ENCODE measurements at places on chromosomes 1 and 21.
A peak's percentile ranks its signal among the peaks of the same experiment; 100 is the strongest.

DNA sequence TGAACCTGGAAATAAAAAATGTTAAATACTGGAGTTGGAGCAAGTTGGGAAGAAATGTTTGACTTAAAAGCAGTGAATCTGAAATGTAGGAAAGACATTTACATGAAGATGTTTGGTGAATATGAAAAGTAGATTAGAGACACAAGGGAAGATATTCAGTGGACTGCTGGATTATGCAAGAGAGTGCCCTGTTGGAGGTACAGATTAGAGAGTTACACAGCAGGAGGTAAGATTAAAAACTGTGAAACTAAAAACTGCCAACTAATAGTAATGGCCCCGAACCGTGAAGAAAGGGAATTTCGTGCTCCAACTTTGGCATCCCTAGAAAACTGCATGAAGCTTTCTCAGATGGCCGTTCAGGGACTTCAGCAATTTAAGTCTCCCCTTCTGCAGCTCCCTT lies 375.4 kb downstream of the DPYD start:
- DNase-seq, result no peak

- no peak for DNase-seq
Observed at GRCh38 chr1:201309416-201309815, 26.1 kb downstream of the PKP1 start.

GRCh38 chr1:30106125-30106524 lies 617.3 kb downstream of the MATN1 start:
- DNase-seq, result no peak

GRCh38 chr1:19949016-19949415 lies 25.6 kb upstream of the PLA2G2E start:
- no peak for DNase-seq

DNA sequence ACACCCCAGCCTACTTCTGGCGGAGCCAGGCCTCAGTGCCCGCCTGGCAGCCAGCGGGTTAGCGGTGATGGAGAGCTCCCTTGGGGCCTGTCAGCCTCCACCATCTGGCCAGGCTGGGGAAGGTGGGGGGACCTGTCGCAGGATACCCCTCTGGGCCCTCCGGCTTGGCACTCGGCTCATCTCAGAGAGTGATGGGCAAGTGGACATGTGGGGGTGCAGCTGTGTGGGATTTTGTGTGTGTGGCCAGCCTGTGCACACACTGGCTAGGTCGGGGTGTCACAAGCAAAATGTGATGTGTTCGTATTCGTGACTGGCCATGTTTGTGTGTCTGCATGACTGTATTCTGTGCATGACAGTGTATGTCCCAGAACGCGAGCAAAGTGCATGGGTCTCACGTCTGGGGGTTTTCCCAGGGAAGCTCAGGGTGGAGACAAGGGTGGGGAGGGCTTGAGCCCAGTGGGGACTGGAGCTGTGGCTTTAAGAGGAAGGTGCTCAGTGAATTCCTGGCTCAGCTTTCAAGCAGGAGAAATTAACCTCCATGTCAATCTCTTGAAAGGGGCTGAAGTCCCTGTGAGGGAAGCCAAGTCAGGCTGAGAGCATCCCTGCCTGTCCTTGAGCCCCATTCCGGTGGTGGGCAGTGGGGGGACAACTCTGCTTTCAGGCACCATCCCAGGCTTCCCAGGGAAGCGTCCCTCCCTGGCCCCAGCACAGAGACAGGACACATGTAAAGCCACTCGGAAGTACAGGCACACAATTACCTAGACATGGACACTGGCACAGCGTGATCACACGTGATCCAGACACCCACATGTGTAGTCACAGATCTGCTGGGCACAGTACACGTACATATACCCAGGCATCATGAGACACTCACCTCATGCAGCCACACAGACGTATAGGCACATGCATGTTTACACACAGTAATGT lies 21.1 kb upstream of the ADGRB2 start:
- DNase-seq, result no peak

- DNase-seq, result peak; percentile 73
Observed at GRCh38 chr1:23530747-23531561, at the start of gene E2F2. Gene E2F2, minus strand, starts transcription at chr1:23531233. Its CDS starts 440 bp downstream, at chr1:23530793.

GRCh38 chr1:203367057-203367456 lies 16.1 kb upstream of the FMOD start:
- DNase-seq, result no peak

DNA sequence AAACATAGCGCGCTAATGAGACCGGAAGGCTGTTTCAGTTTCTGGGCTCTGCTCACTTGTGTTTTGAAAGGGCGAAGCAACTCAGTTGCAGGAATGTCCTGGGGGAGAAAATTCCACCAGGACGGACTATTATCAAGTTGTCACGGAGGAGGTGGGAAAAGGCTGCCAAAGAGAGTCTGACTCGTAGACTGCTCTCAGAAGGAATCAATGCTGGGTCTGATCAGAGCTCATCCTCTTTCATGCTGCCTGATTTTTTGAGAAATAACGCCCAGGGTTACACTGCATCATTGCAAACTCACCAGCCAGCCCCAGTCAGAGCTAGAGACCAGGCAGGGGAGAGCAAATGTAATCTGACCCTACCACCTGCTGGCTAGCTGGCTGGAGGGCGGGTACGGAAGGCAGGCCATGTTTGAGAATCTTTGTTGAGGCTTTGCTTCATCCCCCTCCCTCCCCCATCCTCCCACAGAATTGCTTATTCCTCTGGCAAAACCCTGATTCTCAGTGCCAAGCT lies 36.4 kb upstream of the BCL9 start:
- DNase-seq, result no peak

GRCh38 chr1:155981266-155982088 lies 3.1 kb upstream of the ARHGEF2 start:
- DNase-seq, result no peak

GRCh38 chr1:23582820-23583219 lies 23.5 kb upstream of the ID3 start:
- no peak for DNase-seq

GRCh38 chr1:108612496-108612895 lies 48.4 kb downstream of the HENMT1 start:
- DNase-seq, result no peak
